ENCODE measurements at places on chromosomes 11 and 22. TPM values are rescaled to one million over a fixed set of nuclear protein-coding genes. Genes with fewer than 3 reads are reported as not detected.
A peak's percentile ranks its signal among the peaks of the same experiment; 100 is the strongest.

PRDX5 gene
- 110 TPM for polyA plus RNA-seq

TCN1 gene
- polyA plus RNA-seq: not detected

PRR5 gene
- polyA plus RNA-seq: 37.3 TPM

DMC1 gene
- polyA plus RNA-seq: 4.0 TPM

DNA sequence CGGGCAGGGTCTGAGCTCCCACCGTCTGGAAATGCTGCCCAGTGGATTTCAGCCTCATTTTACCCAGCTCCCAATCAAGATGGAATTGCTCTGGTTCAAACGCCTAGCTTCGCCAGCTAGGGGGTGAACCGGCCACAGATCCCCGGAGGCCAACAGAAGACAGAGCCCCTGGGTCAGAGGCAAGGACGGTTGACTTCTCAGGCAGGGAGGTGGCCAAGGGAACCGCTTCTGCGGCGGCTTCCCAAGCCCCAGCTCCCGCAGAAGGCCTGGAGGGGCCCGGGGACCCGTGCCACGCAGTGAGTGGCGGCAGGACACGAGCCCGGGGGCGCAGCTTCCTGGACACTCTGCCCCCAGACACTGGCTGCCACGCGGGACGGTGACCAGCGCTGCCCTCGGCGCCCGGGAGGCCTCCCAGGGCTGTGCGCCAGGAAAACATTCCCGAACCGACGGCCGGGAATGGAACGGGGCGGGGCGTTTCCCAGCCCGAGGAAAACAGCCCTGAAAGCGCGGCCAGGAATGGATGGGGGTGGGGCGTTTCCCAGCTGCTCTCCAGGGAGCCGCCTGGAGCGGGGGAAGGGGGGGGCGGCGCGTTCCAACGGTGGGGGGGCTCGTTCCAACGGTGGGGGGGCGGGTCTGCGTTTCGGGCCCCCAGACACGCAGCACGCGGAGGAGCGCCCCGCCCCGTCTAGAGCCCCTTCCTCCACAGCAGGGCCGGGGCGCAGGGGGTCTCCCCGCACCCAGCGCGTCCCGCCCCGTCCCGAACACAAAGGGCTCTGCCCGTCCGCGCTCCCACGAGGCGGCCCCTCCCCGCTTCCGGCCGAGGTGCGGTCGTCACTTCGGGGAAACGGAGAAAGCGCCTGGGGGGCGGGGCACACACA is 13.5 kb upstream of the B4GALNT4 start:
- DNase-seq: peak; percentile 94

DNA sequence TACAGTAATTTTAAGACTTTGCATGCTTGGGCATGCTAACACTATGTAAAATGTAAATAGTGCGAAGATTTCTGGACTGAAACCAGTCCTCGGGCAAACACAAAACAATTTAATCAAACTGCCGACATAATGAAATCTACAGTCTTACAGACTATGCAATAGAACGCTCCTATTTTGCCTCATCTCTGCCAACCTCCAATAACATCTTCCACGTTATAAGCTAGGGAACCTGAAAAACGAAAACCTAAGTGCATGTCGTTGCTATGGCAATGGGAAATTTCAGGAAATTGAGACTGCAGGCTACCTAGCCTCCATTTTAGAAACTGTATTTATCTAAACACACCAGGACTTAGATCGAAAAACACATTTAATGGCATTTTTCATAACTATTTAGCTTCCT is 1.1 kb downstream of the CSTF3 start:
- DNase-seq: no peak

GRCh38 chr11:31045335-31045734 is 324.2 kb downstream of the DCDC1 start:
- peak; percentile 9 for DNase-seq

DNA sequence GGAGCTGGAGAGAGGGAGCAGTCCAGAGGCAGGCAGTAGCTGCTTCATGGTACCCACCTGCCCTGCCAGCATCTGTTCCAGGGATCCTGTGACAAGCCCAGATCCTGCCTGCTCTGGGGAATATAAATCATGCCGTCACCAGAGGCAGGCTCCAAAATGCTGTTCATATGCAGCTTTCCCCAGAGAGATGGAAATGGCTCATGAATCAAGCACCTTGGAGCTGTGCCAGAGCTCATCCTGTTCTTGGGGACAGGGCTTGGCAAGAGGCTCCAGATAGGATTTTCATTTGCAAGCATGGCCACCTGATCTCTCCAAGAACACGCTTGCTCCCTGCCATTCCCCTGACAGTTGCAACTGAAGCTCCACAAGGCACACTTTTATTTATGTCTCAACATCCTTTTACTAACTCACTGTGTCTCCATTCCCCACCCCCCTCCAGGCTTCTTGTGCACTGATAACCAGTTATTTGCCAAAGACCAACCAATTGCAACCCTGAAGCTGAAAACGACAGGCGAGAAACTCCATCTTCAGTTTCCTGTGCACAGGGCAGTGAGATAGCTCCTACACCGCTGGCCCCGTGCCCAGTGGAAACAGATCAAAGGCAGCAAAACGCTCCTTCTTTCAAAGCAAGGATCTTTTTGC is 115.8 kb upstream of the PITPNB start:
- DNase-seq: peak; percentile 90

DNA sequence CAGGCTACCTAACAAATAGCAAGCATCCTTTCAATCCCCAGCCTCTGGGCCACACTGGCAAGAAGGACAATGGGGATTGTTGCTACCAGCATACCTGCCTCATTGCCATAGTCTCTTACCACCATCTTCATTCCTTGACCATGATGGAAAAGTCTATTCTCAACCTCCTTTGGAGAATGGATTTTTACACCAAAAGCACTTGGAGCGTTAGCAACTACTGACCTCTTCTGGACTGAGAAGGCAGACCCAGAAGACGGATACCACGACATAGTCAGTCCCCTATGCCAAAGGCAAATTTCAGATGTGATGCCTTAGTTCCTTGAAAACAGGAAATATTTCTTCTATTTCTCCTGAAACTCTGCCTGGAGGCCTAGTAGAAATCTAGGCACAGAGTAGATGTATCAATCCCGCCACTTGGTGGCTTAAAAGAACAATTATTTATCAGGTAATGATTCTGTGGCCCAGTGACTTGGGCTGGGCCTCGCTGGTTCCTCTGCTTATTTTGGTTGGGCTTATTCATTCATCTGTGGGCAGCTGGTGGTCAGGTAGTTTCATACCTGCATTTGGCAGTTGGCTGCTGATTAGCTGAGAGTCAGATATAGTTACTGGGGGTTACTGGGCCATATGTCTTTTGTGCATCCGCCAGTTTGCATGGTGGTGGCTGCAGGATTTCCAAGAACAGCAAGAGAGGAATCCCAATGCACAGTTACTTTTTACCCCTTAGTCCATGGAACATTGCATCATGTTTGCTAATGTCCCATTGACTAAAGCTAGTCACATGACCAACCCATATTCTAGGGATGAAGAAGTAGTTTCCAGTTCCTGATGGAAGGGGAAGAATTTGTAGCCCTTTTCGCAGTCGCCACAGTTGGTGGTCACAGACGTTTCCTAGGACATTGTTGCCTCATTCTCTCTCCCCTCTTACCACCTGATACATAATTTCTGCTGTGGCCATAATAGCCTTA is 75.2 kb downstream of the DHCR7 start:
- DNase-seq: no peak

DNA sequence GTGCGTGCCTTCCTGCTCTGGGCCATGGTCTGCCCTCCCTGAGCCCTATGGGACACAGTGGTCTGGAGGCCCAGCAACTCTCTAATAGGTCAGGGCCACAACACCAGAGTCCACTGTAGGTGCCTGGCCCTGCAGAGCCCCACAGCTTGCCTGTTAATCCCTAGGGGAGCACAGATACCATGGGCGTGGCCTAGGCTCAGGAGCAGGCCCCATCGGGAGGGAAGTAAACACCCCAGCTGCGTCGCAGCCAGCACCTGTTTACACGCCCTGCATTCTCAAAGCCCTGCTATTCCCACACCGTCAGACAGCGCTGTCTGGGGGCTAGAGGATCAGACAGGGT is 2.5 kb downstream of the KCTD17 start:
- DNase-seq: no peak

DNA sequence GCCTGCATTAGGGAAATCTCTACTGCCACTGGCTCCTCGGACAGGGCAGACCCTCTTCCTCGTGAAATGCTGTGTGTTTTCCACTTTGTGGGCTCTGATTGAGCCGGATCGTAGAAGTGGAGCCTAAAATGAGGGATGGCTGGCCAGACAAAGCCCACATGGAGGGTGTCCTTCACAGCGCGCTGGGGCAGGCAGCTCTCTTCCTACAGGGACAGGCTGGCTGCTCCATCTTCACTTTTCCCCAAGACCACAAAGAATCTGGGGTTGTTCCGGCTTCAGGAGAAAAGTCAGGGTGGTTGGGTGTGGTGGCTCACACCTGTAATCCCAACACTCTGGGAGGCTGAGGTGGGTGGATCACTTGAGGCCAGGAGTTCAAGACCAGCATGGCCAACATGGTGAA is 94.9 kb downstream of the MORC2 start:
- DNase-seq: no peak

- DNase-seq: no peak
Observed at GRCh38 chr11:34245041-34245440, 112.8 kb downstream of the ABTB2 start.

DNA sequence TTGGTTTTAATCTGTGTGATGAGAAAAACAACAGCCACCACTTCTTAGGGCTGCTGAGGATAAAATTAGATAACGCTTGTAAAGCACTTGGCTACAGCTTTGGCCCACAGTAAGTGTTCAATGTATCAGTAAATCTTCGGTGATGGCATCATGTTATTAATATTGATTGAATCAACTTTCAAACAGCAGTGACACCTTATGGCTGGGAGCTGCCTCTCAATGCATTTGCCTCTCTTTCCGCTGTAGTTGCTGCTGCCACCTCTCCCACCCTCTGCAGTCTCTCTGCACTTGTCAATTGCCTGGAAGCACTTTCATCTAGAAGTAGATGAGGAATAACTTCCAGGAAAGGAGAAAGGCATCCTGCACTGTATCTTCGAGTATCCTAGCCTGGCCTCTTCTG is 491.1 kb downstream of the OPCML start:
- DNase-seq: no peak

- peak; percentile 82 for DNase-seq
Observed at GRCh38 chr22:35961480-35962295, 66.9 kb downstream of the RBFOX2 start.

DNA sequence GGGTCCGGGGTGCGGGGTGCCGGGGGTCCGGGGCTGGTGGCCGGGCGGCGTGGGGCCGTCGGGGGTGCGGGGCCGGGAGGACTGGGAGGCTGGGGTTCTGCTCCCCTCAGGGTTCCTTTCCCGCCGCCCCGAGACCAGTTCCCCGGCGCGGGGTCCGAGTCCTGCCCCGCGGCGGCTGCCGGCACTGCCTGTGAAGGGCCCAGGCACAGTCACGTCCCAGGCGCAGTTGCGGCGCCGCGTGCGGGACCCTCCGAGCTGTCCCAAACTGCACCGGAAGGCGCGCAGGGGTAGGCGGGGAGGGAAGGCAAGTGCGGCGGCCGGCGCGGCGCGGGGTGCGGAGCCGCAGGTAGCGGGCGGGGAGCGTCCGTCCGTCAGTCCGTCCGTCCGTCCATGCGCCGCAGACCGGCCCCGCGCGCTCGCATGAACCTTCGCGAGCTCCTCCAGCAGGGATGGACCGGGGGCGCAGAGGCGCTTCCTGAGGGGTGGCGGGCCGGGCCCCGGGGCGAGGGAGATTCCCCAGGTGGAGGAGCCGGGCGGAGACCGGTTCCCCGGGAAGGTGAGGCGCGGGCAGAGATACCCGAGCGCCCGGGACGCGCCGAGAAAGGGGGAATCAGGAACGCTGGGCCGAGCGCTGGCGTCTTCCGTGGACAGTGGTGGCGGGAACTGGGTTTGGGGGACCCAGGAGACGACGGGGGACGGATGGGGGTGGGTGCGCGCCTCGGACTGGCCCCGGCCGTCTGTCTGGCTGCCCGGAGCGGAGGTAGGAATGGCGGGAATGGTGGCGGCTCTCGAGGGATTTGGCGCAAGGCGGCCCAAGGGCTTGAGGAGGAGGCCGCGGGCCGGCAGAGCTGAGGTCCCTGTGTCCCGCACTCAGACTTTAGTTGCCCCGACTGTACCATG is 3.1 kb upstream of the ADORA2A start:
- DNase-seq: no peak

DNA sequence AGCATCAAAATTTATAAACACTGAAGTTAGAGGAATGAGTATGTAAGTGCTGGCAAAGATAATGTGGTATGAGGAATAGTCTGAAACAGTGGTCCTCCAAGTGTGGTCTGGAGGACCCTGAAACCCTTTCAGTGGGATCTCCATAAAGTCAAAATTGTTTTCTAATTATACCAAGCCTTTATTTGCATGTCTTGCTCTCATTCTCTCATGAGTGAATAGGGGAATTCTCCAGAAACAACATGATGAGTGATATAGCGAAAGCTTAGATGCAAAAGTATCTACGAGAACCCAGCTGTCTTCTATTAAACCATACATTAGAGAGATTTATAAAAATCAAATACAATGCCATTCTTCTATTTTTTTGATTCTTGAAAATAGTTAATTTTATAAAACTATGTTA is 145.0 kb upstream of the RAG2 start:
- no peak for DNase-seq

DNA sequence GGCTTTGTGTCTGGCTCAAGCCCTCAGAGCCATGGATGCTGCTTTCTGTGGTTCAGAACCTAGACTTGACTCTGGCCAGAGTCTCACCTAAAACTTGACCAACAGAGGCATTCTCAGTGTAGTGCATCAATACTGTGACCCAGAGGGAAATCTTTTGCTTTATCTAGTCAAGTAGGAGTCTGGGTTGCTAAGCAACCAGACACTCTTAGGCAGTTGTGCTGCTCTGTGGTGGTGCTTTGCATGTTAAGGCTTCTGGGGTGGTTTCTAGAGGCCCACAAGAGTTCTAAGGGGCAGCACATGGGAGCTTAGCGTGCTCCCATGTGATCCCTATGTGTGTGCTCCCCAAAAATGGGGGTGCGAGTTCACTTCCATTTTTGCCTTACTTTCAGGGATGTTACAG is 224.6 kb upstream of the PLET1 start:
- DNase-seq: no peak

GRCh38 chr11:111743700-111744099 is 22.5 kb downstream of the PPP2R1B start:
- DNase-seq: no peak
